ENCODE measurements at places on chromosomes 6 and 20. TPM values are rescaled to one million over a fixed set of nuclear protein-coding genes. Genes with fewer than 3 reads are reported as not detected.
A peak's percentile ranks its signal among the peaks of the same experiment; 100 is the strongest.

The PSORS1C2 gene
- polyA plus RNA-seq = not detected

GRCh38 chr6:118776607-118777549 lies 117.1 kb upstream of the ASF1A start:
- no peak overlapping the region for H3K27ac ChIP-seq
- no peaks in the 10 kb centered on the region for H3K27me3 ChIP-seq
- no peaks in the 10 kb centered on the region for H3K36me3 ChIP-seq
- peaks cover 2% of the 10 kb centered on the region for H3K4me1 ChIP-seq
- H3K4me3 ChIP-seq = no peak overlapping the region

The ZSCAN16 gene
- 4.0 TPM for polyA plus RNA-seq

DNA sequence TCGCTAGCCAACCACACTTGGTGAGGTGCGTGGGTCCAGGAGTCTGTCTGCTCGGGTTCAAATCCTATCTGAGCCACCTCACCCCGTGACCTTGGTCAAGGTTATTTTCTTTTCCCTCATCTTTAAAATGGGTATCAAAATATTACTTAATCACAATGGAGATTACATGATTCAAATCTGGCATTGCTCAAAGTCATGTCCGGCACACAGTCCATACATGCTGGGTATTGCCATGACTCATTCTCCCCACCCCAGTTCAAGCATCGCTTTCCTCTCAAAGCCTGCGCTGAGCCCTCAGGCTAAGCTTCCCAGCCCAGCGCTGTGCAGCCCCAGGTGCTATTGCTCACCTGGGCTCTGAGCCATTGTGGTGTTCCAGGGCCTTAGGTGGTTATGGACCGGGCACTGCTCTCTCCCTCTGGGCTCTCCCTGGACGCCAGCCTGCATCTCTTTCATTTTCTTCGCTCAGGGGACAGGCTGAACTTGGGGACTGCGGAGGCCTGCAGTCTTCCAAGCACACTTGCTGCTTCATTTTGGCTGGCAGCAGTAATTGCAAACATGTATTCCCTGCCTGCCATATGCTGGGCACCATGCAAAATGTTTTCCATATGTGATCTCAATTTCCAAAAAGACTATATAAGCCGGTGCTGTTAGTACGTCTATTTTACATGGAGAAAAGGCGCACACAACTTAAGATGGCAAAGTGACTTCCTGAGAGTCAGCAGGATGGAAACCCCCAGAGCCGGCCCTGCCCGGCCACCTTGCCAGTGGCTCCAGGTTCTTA lies 27.3 kb downstream of the WRNIP1 start:
- H3K4me1 ChIP-seq = peaks cover 1% of the 10 kb centered on the region
- no peak overlapping the region for H3K4me3 ChIP-seq
- no peaks in the 10 kb centered on the region for H3K36me3 ChIP-seq
- DNase-seq = no peak
- no peaks in the 10 kb centered on the region for H3K27me3 ChIP-seq

DNA sequence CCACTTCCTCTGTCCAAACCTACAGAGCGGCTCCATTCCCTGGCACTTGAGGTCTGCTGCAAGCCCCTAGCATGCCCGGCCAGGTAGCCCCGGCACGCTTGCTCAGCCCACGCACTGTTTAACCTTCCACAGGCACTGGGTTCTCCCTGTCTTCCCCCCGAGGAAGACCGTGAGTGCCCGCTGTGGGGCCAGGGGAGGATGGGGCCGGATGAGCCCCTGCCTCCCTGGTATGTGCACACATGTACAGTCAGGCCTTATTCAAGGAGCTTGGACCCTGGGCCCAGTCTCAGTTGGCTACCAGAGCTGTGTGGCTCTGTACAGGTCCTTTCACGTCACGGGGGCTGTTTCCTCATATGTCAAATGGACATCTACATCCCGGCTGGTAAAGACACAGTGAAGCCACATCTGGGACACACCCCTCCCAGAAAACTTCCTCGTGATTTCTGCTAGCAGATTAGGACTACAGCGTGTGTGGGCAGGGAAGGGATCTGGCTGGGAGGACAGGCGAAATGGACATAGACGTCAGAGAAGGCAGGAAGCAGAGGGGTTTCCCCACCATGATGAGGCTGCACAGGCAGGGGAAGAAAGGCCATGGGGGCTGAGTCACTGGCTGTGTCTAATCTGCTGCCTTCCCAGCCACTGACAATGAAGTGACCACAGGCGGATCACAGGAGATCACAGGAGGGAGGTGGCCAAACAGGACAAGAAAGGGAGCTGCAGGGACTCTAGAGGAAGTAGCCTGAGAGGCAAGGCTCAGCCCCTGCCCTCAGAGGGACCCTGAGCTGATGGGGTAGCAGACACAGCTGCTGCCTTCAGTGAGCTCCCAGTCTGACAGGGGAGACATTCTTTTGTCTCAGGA lies 62.9 kb downstream of the MRPL14 start:
- H3K4me3 ChIP-seq = no peak overlapping the region
- peaks cover 4% of the 10 kb centered on the region for H3K4me1 ChIP-seq
- H3K27ac ChIP-seq = no peak overlapping the region
- H3K36me3 ChIP-seq = no peaks in the 10 kb centered on the region
- no peak for DNase-seq

The CRYBG1 gene
- 5.3 TPM for polyA plus RNA-seq

DNA sequence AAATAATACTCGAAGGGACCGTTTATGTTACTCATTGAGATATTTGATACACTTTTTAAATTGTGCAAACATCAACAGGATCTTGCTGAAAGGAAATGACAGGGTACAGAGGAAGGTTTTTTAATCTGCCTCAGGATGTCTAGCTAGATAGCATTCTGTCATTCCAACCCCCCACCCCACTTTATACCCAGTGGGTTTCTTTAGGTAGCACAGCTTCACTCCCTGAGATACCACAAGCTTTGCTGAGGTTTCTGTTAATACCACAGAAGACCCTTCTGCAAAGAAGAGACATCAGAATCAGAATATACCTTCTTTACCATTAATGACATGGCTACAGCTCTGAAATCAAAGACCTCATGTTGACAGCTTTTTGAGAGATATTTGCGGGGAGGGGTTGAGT lies 1.3 kb downstream of the PHACTR2 start:
- peak overlapping the region; percentile 63 for H3K4me3 ChIP-seq
- no peak overlapping the region for H3K27ac ChIP-seq
- H3K36me3 ChIP-seq = no peaks in the 10 kb centered on the region
- peaks cover 5% of the 10 kb centered on the region for H3K4me1 ChIP-seq

Data from ovary (tissue), 10 donors.